Left colon (tissue), 2 donors: ENCODE measurements at places on chromosomes 2 and 18. TPM values are rescaled to one million over a fixed set of nuclear protein-coding genes. Genes with fewer than 3 reads are reported as not detected.

TMEM150A gene
- 10.8 TPM for total RNA-seq

GALNT13 gene
- 0.31 TPM for total RNA-seq

SEC11C gene
- 60.4 TPM for total RNA-seq

LCT gene
- not detected for total RNA-seq

ZEB2 gene
- total RNA-seq = 41.1 TPM

REEP1 gene
- total RNA-seq = 4.2 TPM
